ENCODE measurements at places on chromosomes 6 and 20. TPM values are rescaled to one million over a fixed set of nuclear protein-coding genes. Genes with fewer than 3 reads are reported as not detected.

C20orf141 gene
- total RNA-seq: not detected

LTB gene
- 1.5 TPM for total RNA-seq

DNA sequence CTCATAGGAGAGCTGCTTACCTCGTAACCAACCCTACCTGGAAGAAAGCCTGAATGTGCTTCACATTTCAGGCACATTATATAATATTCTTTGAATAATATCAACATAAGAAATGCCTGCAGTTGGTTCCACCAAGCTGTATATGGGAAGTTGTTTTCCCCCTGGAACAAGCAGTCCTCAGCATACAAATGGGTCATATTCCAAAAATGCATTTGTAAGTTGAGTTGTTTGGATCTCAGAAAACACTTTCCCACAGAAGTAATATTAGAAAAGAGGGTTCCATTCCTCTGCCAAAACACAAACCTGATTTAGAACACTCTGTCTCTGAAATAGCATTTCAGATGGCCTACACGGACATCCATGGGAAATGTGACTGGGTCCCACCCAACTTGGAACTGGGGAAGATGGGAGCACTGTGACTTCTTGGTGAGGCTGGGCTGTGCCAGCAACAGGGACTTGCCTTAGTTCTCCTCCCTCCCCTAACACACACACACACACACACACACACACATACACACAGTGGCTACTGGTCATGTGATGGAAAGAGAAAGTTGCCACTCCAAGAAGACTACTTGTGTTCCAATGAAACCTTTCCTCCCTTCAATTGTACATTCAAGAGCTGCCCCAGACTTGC, 11.4 kb upstream of the RCAN2 start:
- no peak for DNase-seq

GRCh38 chr6:138293428-138294395, 75.4 kb upstream of the PBOV1 start:
- DNase-seq: no peak
